ENCODE measurements at places on chromosomes 12 and 14. TPM values are rescaled to one million over a fixed set of nuclear protein-coding genes. Genes with fewer than 3 reads are reported as not detected.

GRCh38 chr12:104553421-104553820 lies 96.7 kb downstream of the CHST11 start:
- H3K36me3 ChIP-seq = peaks cover 7% of the 10 kb centered on the region
- no peak for DNase-seq
- H3K4me3 ChIP-seq = no peak overlapping the region
- no peak overlapping the region for H3K27ac ChIP-seq
- H3K4me1 ChIP-seq = peaks cover 11% of the 10 kb centered on the region
- no peaks in the 10 kb centered on the region for H3K27me3 ChIP-seq

Gene GPX2
- not detected for total RNA-seq

DNA sequence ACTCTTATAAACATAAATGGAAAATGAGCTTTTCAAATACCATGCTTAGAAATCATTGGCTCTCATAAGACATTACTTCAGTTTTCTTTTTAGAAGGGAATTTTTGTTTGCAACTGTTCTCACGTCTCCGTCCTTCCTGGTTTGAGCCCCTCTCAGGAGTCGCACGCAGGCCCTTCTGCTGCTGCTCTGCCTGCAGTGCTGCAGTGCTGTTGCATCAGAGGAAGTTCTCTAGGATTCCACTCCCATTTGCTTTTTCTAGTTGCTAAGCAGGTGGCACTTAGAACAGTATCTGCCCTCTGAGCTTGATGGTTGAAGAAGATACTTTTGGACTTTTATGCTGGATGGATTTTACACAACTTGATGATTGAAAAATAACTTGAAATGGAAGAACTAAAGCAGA lies 70.8 kb downstream of the SCN8A start:
- no peak overlapping the region for H3K27ac ChIP-seq
- H3K4me1 ChIP-seq = peaks cover 31% of the 10 kb centered on the region
- peaks cover 16% of the 10 kb centered on the region for H3K36me3 ChIP-seq
- H3K4me3 ChIP-seq = no peak overlapping the region
- DNase-seq = no peak

DNA sequence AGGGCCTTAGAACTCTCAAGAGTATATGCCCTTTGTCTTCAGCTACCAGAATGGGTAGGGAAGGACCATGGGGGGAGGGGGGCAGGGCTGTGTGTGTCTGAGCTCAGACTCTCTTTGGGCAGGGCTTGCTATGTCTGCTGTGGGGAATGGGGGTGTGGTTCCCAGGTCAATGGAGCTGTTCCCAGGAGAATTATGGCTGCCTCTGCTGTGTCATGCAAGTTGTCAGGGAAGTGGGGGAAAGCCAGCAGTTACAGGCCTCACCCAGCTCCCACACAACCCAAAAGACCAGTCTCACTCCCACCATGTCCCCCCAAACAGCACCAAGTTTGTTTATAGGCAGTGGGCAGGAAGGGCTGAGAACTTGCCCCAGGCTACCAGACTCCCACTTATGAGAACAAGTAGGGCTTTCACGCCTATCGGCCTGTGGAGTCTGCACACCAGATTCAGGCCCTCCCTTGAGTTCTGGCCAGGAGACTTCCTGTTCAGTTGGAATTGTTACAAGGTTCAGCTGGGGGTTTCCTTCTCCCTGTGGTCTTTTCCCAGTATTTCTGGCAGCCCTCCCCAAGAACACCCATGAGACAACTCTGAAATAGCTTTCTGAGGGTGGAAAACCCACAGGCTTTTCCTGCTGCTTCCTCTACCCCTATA lies 6.1 kb upstream of the SERPINA11 start:
- H3K36me3 ChIP-seq = peaks cover 5% of the 10 kb centered on the region
- H3K27ac ChIP-seq = peak overlapping the region; percentile 8
- peaks cover 12% of the 10 kb centered on the region for H3K4me1 ChIP-seq
- H3K4me3 ChIP-seq = no peak overlapping the region

GRCh38 chr12:52066346-52067080 lies 3.3 kb upstream of the ATG101 start:
- no peak for DNase-seq
- peak overlapping the region; percentile 58 for H3K27ac ChIP-seq
- H3K27me3 ChIP-seq = no peaks in the 10 kb centered on the region
- H3K36me3 ChIP-seq = no peaks in the 10 kb centered on the region

Gene FAM222A
- 12.5 TPM for total RNA-seq

- no peaks in the 10 kb centered on the region for H3K36me3 ChIP-seq
- no peak overlapping the region for H3K27ac ChIP-seq
- H3K4me1 ChIP-seq = peaks cover 15% of the 10 kb centered on the region
- H3K4me3 ChIP-seq = no peak overlapping the region
Measured at GRCh38 chr14:99619835-99620834, 16.1 kb upstream of the CCDC85C start.

GRCh38 chr12:125092872-125093680 lies 27.8 kb downstream of the AACS start:
- DNase-seq = no peak
- H3K4me3 ChIP-seq = no peak overlapping the region
- peaks cover 6% of the 10 kb centered on the region for H3K36me3 ChIP-seq
- no peaks in the 10 kb centered on the region for H3K27me3 ChIP-seq
- peaks cover 3% of the 10 kb centered on the region for H3K4me1 ChIP-seq

- no peak overlapping the region for H3K4me3 ChIP-seq
- no peak overlapping the region for H3K27ac ChIP-seq
- H3K27me3 ChIP-seq = no peaks in the 10 kb centered on the region
- no peaks in the 10 kb centered on the region for H3K4me1 ChIP-seq
Measured at GRCh38 chr12:40655451-40655850, 36.8 kb upstream of the CNTN1 start.

DNA sequence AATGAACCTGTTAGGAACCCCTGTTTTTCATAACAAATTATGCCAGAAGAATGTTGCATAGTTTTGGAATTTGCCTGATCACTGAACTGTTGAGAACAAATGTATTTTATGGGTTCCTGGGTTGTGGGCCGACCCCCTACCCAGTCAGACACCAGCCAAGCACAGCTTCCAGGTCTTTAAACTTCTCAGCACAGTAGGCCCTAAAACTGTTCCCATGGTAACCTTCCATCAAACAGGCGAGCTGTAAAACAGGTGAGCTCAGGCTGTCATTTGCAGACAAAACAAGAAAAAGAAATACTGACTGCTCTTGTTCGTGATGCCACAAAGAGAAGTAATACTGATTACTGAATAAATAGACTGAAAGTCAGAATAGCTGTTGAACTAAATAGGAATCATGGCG lies 147.0 kb downstream of the PTPRO start:
- no peaks in the 10 kb centered on the region for H3K36me3 ChIP-seq
- no peaks in the 10 kb centered on the region for H3K4me1 ChIP-seq
- H3K4me3 ChIP-seq = no peak overlapping the region
- no peak overlapping the region for H3K27ac ChIP-seq

DNA sequence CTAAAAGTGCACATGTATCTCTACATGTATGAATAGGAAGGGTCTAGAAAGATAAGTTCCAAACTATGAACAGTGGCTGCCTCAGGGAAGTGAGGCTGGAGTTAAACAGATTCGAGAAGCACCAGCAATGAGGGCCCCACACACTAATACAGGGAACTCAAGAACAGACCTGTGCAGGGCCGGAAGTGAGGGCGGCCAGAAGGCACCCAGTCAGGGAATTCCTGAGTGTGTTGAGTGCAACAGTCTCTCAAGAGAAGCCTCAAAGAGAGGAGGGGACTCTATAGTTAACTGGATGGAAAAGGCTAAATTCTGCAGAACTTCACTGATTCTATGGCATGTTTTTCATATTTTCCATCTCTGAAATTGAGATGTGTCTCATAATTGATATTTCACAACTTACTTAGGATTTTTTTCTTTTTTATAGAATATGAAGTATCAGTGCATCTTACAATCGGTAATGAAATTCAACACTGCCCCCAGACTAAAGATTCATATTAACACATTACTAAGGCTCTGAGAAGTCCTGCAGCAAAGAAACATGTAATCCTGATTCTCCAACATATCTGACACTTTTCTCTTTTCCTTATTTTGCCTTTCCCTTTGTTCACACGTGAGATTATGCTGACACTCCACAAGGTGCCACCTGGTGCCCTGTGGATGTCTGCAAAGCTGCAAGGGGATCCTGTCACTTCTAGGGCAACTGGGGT lies 61.3 kb downstream of the CHGA start:
- no peaks in the 10 kb centered on the region for H3K4me1 ChIP-seq
- H3K27me3 ChIP-seq = no peaks in the 10 kb centered on the region
- DNase-seq = no peak
- H3K4me3 ChIP-seq = no peak overlapping the region

DNA sequence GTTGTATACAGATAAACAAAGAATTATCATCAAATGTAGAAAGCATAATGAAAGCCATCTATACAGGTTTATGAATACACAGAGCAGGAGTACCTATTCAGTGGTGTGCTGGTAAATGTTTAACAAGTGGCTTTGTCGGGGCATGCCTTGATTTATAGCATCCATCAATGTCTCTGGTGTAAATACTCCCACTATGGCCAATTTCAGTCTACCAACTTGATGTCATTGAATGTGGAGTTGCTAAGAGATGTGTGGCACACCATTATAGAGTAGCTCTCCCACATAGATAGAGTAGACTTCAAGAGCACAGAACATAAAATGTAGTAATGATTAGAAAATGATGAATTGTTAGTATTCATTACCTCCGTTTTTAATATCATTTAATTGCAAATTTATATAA lies 9.3 kb downstream of the GRIP1 start:
- DNase-seq = no peak
- H3K4me1 ChIP-seq = no peaks in the 10 kb centered on the region
- H3K27me3 ChIP-seq = no peaks in the 10 kb centered on the region
- H3K27ac ChIP-seq = no peak overlapping the region
- H3K4me3 ChIP-seq = no peak overlapping the region

GRCh38 chr14:32169191-32169590 lies 32.7 kb upstream of the RNU6-7 start:
- no peak overlapping the region for H3K4me3 ChIP-seq
- no peaks in the 10 kb centered on the region for H3K27me3 ChIP-seq
- H3K36me3 ChIP-seq = no peaks in the 10 kb centered on the region
- no peaks in the 10 kb centered on the region for H3K4me1 ChIP-seq
- H3K27ac ChIP-seq = no peak overlapping the region
